Tongue (tissue), 3 donors: ENCODE measurements at places on chromosomes 5 and 9. TPM values are rescaled to one million over a fixed set of nuclear protein-coding genes. Genes with fewer than 3 reads are reported as not detected.

ANKRA2 gene
- total RNA-seq = 40.8 TPM

ANXA1 gene
- total RNA-seq = 555 TPM

ZNF454 gene
- 4.7 TPM for total RNA-seq

GRCh38 chr5:31889001-31889561, 250.2 kb downstream of the PDZD2 start:
- peak; percentile 84 for DNase-seq

RNF183 gene
- total RNA-seq = 0.21 TPM

PCDHB15 gene
- total RNA-seq = 9.9 TPM
